MV-4-11 (cell line): ENCODE measurements at places on chromosomes 6 and 20.

DNA sequence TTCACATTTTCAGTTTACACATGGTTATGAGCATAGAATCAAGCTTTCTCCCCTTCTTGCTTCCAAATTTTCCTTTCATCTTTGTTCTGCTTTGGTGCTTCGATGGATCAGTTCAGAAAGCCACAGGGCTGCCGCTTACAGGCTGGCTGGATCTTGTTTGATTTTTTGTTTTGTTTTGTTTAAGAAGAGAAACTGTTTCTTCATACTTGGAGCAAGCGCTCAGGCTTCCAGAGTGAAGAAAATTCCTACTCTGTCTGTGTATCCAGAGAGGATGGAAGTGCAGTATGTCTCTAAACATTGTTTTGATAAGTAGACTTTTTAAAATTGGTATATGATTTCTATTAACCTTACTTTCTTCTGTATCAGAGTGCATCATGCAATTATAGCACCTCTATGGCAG lies 66.9 kb downstream of the ARID1B start:
- DNase-seq, result no peak

DNA sequence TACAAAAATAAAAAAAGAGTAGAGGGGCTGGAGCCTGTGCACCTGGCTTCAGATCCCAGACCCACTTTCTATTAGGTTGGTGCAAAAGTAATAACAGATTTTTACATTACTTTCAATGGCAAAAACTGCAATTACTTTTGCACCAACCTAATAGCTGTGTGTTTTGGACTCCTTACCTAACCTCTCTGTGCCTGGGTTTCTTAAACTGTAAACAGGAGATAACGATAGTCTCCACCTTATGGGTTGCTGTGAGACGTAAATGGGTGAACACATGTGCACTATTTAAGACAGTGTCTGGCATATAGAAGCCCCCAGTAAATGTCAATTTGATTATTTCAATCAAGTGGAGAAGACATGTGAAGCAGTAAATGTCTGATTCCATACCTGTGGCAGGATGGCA lies 89.7 kb downstream of the TFAP2C start:
- no peak for DNase-seq

DNA sequence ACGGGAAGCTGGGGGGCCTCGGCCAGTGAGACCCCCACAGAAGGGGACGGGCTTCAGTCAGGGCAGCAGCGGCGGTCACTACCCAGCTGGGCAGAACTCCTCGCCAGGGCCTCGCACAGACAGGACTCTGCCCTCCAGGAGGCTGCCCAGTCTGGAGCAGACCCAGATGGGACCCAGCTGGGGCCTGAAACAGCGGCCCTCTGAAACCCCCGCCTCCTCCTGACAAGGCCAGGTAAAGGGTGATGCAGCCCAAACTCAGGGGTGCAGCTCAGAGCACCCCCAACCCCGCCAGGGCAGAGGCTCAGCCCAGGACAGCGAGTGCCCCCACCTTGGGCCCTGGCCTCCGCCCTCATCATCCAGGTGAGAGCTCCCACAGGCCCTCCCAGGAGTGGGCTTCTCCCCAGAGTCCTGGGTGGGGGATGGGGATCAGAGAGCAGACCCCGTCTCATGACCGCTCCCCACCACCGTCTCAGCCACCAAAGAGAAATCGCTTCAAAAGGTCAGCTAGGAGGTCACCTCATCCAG lies 2.2 kb downstream of the EEF1A2 start:
- DNase-seq, result no peak

- peak; percentile 73 for DNase-seq
Measured at GRCh38 chr20:25204550-25205276, 9.2 kb downstream of the ENTPD6 start.

DNA sequence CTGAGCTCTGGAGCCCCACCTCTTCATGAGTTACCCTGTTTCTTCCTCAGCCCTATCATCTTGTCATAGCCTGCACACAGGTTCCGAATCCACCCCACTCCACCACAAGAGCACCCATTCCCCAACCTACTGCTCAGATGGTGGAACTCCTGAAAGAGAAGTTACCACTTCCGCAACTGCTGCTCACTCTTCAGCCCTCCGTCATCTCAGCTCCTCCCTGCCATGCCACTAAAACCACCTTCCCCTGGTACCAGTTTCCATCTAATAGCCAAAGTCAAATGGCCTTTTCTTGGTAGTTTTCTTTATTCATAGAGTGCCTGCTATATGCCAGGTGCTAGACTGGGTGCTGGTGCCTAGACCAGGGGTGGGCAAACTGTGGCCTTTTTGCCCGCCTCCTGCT lies 3.9 kb downstream of the RAB22A start:
- DNase-seq, result peak; percentile 80

DNA sequence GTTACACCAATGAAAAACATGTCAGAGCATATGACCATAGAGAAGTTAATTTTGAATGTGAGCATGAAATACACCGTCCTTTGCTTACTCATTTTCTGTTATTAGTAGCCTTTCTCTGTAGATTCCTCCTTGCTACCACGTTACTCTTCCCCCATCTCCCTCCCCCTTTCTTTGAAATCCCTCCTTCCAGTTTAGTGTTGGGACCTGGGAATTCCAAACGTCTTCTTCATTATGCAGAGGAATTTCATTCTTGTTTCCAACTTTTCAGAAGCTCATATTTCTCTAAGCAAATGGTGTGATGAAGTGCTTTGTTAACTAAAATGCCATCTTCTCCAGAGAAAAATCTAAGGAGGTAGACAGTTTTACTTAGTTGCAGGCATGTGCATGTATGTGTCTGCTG lies 122.4 kb downstream of the MCHR2 start:
- no peak for DNase-seq

- peak; percentile 66 for DNase-seq
Measured at GRCh38 chr6:163860287-163861081, 446.0 kb downstream of the QKI start.

DNA sequence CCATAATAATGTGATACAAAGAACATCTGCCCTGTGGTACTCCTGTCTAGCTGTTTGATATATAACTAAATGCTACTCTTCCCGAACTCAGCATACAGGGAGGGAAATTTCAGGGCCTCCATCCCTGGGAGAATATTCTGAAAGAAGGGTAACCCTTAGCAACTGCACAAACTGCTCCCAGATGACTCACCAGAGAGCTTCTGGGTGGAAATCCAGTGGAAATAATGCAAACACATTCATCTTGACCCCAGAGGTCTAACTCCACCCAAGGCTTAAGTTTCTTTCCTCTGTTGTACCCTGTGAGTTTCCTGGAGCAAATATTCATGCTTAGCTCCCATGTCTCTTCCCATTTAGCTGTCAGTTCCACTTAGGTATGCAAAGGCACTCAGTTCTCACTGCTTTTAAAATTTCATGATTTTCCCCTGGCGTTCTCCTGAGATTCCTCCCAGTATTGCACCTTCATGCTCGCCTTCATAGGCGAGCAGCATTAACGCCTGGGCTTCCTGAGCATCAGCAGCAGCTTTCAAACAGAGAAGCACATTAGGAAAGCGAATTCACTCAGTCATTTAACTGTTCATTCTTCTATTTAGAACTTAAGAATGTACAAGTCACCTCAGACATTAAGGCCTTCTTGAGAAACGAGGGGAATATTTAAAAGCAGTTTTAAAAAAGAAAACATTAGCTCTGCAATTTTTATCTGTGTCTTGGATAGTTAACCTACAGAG lies 43.8 kb upstream of the LAMA4 start:
- DNase-seq, result no peak

GRCh38 chr6:126873351-126873750 lies 245.1 kb upstream of the RSPO3 start:
- DNase-seq, result no peak

DNA sequence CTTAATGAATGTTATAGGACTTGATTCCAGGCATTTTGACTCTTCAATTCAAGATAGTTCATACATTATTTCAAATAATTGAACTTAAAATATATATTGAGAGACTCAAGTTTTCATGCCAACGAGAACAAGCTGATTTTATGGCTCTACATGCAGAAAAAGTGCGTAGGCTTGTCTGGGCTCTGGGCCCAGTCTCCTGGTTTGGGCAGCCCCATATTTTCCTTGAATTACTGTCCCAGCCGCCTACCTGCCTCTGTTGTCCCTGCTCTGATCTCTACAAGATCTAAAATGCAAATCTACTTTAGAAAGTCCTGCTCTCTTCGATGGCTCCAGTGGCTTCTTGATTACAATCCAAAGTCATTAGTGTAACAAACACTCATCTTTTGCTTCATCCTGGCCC lies 537.4 kb upstream of the CHD6 start:
- DNase-seq, result no peak

DNA sequence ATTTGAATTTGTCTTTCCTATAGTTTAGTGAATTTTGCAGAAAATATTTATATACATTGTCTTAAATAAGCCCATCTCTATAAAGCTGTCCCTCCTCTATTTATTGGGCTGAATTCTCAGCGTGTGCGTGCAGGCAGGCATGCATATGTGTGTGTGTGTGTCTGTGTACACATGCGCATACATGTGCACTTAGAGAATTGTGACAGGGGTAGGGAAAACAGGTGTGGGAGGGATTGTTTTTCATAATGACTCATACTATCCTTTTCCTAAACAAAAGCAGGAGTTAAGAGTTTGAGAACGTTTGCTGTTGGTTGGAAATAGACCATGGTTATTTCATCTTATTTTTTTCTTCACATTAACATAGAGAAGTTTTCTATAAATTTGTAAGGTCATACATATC lies 43.4 kb upstream of the FABP7 start:
- no peak for DNase-seq

- DNase-seq, result no peak
Measured at GRCh38 chr6:148445620-148446019, 103.0 kb downstream of the SASH1 start.

DNA sequence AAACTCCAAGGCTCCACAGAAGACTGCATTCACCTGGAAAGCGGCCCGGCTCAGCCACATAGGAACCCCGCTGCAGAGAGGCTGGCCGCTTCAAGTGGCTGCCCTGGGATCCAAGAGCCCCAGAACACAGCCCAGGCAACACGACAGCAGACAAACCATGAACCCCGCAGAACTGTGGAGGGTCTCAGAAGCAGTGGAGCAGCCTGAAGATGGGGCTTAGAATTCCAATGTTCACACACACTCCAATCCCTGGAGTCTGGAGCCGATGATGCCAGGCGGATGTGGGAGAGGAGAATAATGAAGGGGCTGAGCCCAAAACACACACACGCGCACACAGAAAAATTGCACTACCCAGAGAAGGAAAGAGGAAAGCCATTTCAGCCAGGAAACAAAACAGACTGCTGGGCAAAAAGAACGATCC lies 52.4 kb downstream of the NINL start:
- DNase-seq, result no peak

DNA sequence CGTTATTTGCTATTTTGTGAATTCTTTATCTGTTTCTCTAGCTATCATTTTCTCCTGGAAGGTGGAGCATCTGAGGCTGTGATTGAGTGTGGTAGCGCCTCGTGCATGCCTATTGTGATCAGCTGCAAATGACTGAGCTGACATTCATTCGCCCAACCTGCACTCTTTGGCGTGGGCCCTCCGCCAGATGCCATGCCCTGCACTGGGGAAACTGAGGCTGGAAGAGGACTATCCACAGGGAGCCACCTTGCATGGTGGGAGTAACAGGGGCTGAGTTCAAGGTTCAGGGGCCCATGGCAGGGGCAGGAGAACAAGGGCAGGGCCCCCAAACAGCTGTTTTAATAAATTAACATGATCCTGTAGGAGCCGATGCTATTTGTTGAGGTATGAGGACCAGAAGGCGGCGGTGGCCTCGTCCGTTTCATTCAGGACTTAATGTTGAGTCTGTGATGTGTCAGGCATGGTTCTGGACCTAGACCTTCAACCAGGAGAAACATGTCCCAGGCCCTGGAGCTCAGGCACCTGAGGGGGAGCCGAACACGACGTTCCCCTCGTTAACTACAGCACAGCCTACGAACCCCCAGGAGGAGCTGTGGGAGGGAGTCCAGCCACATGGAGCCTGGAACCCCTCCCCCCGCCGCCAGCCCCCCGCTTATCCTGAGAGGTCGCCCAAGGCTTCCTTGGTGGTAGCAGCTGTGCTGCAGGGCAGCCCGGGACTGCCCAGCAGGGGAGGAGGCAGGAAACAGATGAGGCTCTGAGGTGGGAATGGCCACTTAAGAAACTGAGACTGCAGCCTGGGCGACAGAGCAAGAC lies 242.9 kb downstream of the CDH4 start:
- no peak for DNase-seq

DNA sequence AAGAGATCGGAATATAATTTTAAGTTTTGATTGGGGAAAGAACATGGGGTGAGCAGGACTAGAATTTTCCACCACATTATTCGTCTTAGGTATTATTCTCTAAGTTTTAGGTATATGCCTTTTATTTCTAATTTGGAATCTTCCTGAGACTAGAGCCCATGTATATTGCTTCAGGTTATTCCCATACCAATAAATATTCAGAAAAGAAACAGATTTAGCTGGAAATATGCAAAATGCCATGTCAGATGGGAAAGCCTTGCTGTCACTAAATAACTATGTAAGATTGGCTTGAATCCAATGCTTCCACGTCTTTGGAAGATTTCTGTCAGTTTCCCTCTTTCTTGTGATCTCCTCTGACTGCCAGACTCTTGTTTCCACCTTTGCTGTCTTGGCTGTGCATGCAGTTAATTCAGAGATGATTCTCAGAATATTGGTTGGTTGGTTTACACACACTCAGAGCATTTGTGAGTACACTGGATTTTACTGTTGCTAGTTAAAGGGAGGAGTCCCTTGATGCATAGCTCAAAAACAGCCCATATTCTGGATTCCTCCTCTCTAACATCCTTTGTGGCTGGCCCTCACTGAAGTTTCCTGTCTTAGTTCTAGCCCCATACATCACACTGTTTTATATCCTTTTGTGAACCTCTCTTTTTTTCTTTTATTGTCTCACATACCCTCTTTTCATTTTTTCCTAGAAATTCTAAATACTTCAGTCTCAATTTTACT lies 64.3 kb downstream of the GRM1 start:
- no peak for DNase-seq

GRCh38 chr6:29831776-29832175 lies 4.2 kb downstream of the HLA-G start:
- DNase-seq, result no peak

DNA sequence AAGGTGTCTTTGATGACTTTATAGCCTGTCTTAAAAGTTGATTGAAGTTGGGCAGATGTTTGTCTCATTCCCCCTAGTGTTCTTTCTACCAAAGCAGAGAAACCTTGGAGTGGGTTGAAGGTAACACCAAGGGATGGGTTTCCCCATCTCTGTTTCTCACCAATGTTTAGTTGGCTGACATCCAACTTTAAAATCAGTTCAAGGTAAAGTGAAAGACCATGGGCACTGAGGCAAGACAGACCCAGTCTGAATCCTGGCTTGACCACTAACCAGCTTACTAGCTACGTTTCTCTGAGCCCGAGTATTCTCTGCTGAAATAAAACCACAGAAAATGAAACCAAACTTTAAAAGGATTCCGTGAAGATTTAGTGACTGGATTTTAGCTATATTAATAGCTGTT lies 258.9 kb downstream of the KIF16B start:
- no peak for DNase-seq

GRCh38 chr6:142857796-142858555 lies 87.0 kb downstream of the HIVEP2 start:
- no peak for DNase-seq

DNA sequence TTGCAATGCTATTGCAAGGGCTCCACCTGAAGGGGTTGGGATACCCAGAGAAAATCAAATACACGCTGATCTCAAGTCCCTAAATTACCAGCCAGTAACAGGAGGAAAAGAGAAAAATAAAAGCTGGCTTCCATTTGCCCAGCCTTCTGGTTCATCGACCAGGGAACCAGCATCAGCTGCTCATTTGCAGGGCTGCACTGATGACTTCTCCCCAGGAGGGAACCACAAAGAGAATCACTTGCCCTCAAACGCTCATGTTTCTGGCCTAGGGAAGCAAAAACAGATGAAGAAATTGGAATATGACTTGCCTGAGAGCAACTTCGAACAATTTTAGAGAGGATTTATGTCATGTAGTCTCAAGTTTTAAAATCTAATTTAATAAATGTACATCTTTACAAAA lies 119.7 kb downstream of the SH3BGRL2 start:
- DNase-seq, result no peak

GRCh38 chr20:61533231-61533631 lies 281.2 kb downstream of the CDH4 start:
- no peak for DNase-seq
